ENCODE measurements at places on chromosomes 16 and 17. TPM values are rescaled to one million over a fixed set of nuclear protein-coding genes. Genes with fewer than 3 reads are reported as not detected.

Gene GPS1
- 66.1 TPM for total RNA-seq

Gene CCL3
- 5.8 TPM for total RNA-seq

Gene COPRS
- total RNA-seq: 3.2 TPM

Gene ASGR1
- total RNA-seq: 0.42 TPM

Gene HEATR9
- total RNA-seq: 0.50 TPM

Gene ACSM3
- total RNA-seq: 5.1 TPM

Gene KRTAP3-1
- total RNA-seq: not detected

Gene ZNF19
- 5.1 TPM for total RNA-seq

Gene HCRT
- not detected for total RNA-seq

Gene SOX8
- 3.1 TPM for total RNA-seq

Gene PLXDC1
- total RNA-seq: 7.5 TPM

Gene KRTAP16-1
- total RNA-seq: 0.17 TPM

Gene DNASE1L2
- total RNA-seq: 0.42 TPM

Gene TEKT5
- not detected for total RNA-seq

Gene CTRB2
- not detected for total RNA-seq

Gene CRISPLD2
- total RNA-seq: 4.2 TPM

Gene TEFM
- total RNA-seq: 8.4 TPM

Gene PRSS33
- total RNA-seq: not detected

Gene KRT12
- not detected for total RNA-seq

Gene UMOD
- total RNA-seq: not detected

Gene GLIS2
- total RNA-seq: 0.10 TPM

Gene TBC1D26
- not detected for total RNA-seq

Gene SLC12A3
- not detected for total RNA-seq

Gene MEOX1
- 5.5 TPM for total RNA-seq

Gene KRT9
- not detected for total RNA-seq

Gene NPIPB9
- total RNA-seq: 6.6 TPM

All from T-helper 17 cell (primary cell).